ENCODE measurements at places on chromosomes 3 and 15.

DNA sequence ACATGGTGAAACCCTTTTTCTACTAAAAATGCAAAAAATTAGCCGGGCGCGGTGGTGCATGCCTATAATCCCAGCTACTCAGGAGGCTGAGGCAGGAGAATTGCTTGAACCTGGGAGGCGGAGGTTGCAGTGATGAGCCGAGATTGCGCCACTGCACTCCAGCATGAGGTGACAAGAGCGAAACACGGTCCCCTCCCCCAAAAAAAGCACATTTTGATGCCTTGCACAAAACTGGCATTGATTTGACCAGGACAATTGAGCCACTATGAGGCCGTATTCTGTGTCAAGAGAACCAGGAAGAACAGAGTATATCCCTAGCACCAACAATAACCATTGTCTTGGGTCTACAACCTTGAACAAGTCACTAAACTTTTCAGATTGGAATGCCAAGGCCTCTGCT, 50.6 kb downstream of the SH3BP5 start:
- DNase-seq = no peak

DNA sequence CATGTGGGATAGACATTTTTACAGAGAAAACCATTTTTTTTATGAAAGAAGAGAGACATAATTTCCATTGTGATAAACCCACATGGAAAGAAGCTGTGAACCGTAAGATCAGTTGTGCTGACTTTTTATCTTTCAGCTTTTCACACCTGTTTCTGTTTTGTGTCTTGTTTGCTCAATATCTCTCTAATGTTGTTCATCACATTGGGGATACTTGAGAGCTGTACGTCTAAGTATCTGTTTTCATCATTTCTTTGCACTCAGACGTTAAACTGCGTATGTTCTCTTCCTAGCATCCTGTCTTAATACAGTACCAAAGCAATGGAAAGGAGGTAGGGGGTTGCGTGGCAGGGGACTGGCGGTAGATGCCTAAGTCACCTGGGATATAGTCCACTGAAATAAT, 449.0 kb downstream of the NAALADL2 start:
- DNase-seq = no peak

DNA sequence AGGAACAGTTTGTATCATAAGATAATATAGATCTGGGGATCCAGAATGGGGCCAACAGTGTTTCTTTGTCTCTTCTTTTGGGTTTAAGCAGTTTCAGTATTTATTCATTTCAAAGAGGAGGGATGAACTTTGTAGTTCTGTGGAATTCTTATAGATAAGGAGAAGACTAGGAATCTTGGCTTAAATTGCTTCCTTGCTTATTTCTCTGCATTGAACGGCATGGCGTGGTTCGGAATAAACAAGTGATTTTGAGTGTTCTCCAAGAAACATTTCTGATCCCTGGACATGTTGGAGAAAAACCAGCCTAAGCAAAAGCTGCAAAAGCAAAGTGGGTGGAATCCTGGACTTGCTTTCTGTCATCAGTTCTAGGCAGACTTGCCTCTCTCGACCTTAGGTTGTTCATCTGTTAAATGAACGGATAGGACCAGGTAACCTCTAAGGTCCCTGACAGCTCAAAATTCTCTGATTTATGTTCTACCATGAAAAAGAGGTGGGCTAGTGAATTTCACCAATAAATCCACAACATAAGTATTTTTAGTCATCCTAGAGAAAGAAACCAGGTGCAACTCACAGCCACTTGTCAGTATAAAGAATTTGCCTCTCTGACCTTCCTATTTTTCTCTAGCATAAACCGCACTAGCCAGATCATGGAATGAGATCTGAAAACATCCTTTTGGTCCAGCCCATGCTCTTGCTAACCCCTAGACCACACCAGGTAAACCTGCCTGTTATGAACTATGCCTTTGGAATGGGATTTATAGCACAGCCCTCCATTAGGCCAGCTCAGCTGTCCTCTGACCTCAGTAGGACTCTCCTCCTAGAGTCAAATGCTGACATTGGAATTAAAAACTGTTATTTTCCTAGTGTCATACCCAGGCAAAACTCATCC, 78.8 kb downstream of the CLDN11 start:
- DNase-seq = no peak

- no peak for DNase-seq
These were observed 5.5 kb downstream of the AP3S2 start for GRCh38 chr15:89888214-89888804.

DNA sequence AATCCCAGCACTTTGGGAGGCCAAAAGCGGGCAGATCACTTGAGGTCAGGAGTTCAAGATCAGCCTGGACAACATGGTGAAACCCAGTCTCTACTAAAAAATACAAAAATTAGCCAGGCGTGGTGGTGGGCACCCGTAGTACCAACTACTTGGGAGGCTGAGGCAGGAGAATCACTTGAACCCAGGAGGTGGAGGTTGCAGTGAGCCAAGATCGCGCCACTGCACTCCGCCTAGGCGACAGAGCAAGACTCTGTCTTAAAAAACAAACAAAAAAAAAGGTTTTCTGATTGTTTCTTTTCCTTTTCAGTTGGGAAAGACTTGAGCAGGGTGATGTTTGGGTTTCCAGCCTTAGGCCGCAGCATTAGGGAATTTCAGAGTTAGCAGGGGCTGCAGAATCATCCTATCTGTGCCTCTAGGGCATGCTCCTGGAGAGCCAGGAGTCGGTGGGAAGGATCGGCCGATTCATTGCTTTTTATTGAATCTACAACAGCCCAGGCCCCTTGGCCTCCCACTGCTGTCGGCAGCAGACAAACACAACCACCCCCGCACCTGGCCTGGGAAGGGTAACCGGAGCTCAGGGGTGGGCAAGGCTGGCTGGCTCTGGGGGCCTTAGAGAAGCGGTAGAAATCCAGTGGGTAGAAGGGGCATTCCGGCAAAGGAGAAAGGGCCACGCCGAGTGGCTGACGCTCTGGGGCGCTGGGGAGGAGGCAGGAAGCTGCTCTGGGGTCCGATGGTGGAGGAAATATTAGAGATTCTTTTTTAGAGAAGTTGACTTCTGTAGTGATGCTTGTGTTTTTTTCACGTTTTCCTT, 6.3 kb downstream of the CHAC1 start:
- no peak for DNase-seq

GRCh38 chr15:73239564-73240215, 129.1 kb downstream of the HCN4 start:
- no peak for DNase-seq

DNA sequence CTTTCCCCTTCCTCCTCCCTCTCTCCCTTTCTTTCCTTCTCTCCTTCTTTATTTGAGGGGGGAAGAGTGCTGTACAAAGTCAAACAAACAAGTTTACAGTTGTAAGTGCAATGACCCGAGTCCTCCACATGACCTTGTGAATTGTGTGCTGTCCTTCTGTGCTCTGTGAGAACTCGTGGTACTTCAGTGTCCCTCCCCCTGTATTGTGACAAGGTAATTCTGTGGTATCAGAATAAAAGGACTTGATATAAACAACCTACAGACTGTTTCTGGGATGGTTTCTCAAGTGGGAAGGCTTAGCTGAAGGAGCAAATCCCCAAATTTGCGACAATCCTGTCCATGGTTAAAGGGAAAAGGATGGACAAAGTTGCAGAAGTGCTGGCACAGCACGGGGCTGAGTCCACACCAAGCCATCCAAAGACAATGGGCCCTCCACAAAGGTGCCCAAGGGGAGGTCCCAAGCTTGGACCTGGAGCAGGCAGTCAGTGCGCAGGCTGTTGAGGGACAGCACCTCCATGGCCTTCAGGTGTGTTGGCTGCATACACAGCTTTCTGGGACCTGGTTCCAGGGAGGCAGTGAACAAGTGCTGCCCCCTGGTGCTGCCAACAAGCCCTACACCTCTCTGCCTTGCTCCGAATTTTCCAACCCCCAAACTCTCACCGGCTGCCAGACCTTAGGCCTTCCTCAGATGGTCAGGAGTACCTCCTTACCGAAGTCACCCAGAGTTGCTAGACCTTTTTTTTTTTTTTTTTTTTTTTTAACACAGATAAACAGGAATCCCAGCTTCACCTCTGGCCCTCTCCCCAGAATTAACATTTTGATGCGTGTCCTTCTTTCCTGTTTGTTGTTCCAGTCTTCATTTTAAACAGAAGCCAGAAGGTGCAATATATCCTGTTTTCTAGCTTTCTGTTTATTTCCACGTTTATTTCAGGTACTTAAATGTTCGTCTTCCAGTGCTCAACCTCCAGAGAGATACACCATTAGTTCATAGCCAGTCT, 2.6 kb upstream of the APEH start:
- peak; percentile 50 for DNase-seq

DNA sequence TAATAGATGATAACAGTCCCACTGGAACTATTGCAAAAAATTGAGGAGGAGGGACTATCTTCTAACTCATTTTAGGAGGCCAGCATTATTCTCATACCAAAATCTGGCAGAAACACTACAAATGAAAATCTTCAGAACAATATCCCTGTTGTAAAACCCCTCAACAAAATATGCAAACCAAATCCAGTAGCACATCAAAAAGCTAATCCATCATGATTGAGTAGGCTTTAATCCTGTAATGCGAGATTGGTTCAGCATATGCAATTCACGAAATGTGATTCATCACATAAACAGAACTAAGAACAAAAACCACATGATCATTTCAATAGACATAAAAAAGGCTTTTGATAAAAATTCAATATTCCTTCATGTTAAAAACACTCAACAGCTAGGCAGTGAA, 23.9 kb upstream of the PLSCR2 start:
- no peak for DNase-seq

GRCh38 chr3:114745322-114746240, 401.5 kb downstream of the ZBTB20 start:
- DNase-seq = no peak

DNA sequence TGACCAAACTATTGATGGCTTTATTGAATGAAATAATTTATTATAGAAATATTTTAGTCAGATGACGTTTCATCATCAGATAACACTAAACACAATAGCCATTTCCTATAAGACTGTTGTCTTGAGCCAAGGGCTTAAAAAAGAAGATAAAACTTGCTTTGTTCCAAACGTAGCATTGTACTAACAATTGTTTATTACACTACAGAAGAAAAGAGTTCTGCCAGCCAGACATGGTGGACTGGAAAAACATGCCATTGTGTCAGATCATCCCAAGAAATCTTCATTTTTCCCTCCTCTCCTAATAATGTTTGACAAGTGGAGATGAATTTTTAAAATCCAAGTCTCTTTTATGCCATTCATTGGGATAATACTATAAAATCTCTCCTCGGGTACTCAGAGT, 203.3 kb downstream of the CDIN1 start:
- DNase-seq = no peak

DNA sequence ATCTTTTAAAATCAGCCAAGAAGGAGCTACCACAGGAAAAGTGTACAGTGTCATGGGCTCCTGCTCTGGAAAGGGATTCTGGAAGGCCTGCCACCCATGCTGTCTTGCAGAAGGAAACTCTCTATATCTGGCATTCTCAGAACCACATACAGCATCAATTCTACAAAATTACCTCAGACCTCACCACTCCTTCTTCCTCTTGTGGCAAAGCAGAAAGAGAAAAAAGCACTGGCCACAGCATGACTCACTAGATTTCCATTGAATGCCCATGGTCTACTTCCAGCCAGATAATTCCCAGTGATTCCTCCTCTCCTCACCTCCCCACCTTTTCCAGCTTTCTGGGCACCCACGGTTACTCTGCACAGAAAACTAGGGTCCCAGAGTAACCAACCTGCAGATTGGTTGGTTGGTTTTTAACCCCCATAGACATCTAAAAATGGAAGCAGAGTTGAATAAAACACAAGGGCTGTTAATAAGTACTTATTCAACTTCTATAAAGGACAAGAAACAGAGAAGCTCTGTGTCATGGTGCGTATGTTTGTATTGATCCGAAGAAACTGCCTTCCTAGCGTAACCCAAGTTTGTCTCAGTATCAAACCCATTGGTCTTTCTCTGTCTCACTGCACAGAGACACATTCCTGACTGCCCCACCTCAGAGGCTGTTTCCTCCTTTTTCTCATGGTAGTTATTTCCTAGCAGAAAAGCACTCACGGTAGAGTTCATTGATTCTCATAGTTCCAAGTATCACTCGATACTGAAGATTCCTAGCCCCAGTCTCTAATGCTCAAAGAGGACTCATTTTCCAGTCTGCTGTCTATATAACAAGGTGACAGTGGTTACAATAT, 67.7 kb downstream of the LDHAL6B start:
- DNase-seq = no peak

GRCh38 chr15:69457304-69458280, 5.0 kb downstream of the RPLP1 start:
- DNase-seq = no peak

GRCh38 chr15:33675246-33675645, 293.1 kb upstream of the CHRM5 start:
- no peak for DNase-seq

- no peak for DNase-seq
These were observed 54.1 kb upstream of the CCR2 start for GRCh38 chr3:46299608-46300460.

DNA sequence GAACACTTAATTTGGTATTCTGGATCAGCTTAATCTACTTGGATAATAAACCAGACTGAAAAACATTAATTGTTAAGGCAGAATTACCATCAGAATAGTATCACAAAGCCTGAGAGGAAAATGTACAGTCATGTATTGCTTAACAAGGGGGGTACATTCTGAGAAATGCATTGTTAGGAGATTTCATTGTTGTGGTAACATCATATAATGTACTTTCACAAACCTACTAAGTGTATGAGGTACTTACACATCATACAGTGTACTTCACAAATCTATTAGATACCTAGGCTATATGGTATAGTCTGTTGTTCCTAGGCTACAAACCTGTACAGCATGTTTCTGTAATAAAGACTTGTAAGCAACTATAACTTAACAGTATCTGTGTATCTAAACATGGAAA, 68.2 kb downstream of the NBEAL2 start:
- DNase-seq = no peak

DNA sequence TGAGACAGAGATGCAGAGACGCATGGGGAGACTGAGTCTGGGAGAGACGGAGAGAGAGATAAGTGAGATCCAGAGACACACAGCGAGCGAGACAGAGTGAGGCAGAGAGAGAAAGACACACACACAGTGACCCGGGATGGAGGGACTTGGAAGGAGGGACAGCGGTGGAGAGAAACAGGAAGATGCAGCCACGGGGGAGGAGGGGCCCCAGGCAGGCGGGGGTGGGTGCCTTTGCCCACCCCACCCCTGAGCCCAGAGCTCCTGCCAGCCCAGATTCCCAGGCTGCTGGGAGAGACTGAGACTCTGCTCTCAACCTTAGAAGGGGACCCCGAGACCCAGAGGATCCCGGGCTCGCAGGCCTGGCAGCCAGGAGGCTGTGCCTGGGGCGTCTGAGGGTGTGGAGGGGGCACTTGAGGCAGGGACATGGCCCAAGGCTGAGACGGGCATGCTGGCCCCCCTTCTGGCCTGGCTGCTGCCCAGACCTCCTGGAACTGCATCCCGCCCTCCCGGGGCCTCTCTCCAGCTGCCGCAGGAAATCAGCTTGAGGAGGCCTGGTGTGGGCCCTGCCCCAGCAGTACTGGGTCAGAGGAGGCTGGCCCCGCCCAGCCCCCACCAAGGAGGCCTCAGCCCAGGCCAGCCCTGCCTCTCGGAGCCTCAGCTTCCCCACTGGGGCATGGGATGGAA, 18.1 kb downstream of the H1-8 start:
- no peak for DNase-seq

- DNase-seq = no peak
These were observed 520.8 kb downstream of the GRM7 start for GRCh38 chr3:7381741-7382140.

- DNase-seq = no peak
These were observed 14.1 kb upstream of the RPS17 start for GRCh38 chr15:82554351-82554750.

- no peak for DNase-seq
These were observed 95.1 kb downstream of the RPL39L start for GRCh38 chr3:187044206-187044605.

GRCh38 chr3:110393941-110394340, 677.7 kb upstream of the NECTIN3 start:
- no peak for DNase-seq
